A172 (cell line): ENCODE measurements at places on chromosomes 7 and 10.

GRCh38 chr10:86585037-86585929 lies 63.7 kb upstream of the WAPL start:
- peak; percentile 71 for DNase-seq

GRCh38 chr7:19916046-19916445 lies 142.6 kb upstream of the TMEM196 start:
- peak; percentile 83 for DNase-seq

DNA sequence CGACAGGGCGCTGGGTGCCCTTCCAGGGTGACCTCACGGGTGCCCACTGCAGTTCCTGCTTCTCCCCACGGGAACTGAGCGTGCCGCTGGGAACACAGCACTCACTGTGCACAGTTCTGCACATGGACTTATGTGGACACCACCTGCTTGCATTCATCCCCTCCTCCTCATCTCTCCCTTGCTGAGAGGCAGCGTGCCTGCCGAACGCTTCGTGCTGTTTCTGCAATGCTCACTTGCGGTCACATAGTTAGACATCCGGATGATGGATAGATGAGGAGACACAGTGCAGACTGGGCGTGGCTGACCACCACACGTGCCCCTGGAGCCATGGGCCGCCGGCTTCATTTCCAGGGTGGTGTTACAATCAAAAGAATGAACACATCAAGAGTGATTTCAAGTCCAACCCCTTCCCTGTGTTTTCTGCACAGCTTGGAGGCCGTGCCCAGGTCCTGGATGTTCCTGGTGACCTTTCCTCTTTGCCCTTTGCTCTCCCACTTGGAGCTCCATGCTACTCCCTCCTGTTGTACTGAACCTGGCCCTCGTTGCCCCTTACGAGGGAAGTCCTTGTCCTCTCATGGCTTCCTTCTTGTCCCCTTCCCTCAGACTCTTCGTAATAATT lies 119.4 kb downstream of the VIPR2 start:
- peak; percentile 68 for DNase-seq

GRCh38 chr7:102426268-102427018 lies 6.9 kb upstream of the ORAI2 start:
- DNase-seq: no peak

- no peak for DNase-seq
These were observed 268.1 kb downstream of the PRKG1 start for GRCh38 chr10:51342381-51342780.

DNA sequence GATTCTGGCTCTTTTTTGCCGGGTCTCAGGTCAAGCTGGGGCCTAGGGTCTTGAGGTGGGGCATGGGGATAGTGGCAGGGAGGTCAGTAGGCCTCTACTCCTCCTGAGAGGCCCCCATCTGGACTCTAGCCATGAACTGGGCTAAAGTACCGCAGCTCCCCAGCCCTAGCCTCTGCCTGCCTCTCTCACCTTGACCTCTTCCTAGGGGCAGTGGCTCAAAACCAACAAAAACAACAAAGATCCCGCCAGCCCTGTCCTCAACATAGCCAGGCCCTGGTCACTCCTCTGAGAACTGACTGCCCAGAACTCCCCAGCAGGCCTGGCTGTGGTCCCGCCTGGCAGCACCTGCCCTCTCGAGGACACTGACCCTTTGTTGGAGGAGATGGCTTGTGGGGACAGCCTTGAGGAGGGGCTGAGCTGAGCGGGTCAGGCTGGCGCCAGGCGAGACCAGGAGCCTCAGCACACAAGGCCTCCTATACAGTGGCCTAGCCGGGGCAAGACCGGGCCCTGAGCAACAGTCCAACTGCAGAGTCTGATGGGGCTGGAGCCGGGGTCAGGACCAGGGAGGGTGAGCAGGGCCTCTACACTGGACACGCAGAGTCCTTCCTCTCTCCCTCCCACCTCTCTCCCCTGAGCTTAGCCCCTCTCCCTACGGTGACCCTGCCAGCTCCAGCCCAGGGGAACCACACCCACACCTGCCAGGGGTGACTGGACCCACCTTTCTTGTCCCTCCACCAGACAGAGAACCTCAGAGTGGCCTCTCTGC lies 11.6 kb upstream of the PPIF start:
- DNase-seq: no peak

- no peak for DNase-seq
These were observed 59.6 kb upstream of the FAM180A start for GRCh38 chr7:135808206-135808605.

- DNase-seq: no peak
These were observed 113.5 kb downstream of the ITGB8 start for GRCh38 chr7:20444030-20444800.

DNA sequence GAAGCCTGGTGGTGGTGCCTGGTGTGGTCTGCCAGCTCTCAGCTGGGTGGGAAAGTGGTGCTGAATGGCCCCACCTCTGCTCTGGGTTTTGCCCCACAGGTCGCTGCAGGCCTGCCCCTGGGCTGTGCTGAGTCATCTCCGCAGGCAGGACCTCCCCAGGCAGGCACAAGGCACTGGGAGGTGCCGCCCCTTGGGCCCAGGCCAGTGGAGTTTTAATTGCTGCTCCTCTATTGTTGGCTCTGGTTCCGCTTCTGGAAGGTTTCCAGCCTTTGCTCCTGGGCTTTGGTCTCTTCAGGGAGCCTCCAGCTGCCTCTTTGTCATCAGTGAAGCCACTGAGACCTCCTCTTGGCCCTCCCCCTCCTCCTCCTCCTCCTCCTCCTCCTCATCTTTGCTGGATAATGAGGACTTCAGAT lies 180.3 kb upstream of the GRB10 start:
- DNase-seq: peak; percentile 100

DNA sequence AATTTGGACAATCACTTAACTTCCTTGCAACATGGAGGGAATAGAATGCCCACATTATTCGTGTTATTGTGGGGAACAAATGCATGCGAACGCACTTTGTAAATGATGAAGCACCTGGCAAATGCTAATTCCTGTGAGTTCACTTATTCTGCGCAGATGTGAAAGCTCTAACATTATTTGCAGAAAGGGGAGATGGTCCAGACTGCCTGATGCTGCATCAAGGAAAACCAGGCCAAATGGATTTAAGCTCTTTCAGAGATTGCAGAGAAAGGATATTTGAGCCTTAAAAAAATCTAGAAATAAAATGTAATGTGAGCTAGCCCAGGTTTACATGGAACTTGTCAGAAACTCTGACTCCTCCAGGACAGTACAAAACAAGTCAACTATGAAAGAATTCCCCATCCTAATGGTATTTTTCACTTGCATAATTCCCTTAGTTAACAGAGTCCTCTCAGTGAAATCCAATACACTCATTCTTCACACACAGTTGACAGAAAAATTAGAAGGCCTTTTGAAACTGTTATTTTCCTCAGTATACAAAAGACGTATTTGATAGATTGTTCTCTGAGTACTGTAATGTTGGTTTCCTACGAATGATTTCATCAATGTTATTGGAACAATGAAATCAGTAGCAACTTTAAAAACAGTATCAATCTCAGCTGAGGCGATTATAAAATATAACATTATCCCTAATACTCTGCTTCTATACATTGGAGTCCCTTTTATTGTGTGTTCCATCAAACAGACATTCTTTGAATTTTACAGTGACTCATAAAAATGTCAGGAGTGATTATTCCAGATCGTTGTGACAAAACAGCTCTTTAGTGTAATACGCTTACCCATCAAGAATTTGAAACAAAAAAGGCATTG lies 136.3 kb upstream of the ANK3 start:
- DNase-seq: peak; percentile 27

DNA sequence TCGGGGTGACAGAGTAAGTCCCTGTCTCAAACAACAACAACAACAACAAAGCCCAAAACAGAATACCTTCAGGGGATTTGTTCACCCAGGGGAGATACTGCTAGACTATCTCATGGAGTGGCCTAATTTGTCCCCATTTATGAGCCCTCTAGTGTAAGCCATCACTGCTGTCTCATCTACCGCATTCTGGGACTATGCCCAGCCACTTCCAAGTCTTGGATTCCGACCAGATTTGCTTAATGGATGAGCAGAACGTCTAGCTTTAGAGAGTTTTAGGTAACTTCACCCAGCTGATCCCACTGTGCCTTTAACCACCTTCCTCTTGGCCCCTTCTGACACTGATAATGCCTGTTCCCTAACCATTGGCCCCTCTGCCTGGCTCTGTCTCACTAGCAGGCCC lies 47.1 kb downstream of the PAPSS2 start:
- no peak for DNase-seq

GRCh38 chr7:45955286-45955685 lies 34.2 kb upstream of the IGFBP3 start:
- no peak for DNase-seq

DNA sequence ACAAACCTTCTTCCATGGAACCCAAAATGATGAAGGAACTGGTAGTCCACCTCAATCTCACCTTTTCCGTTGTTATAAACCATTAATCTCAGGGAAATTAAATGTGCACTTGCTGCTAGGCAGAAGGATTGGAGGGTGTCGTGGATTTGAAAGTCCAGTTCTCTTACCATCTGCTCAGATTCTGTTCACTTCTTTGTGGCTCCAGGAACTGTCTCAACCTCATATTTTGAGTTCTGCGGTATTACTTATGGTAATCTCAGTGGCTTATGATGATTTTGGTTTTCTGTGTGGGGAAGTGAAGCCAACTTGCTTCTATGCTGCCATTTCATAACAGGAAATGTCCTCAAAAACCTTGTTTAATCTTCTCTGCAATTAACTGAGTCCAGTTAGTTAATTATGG lies 136.4 kb downstream of the CDC14C start:
- DNase-seq: no peak

DNA sequence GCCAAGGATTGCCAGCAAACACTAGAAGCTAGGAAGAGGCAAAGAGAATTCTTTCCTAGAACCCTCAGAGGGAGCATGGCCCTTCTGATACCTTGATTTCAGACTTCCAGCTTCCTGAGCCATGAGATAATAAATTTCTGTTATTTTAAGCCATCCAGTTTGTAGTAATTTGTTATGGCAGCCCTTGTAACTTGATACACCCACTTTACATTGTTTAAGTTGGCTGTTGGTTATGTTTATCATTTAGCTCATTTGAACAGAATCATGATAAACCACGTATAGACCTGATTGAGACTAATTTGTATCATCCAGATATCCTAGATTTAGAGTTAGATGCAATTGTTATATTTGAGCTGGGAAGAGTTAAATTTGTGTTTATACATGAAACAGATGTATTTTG lies 9.4 kb upstream of the TES start:
- no peak for DNase-seq

GRCh38 chr10:90197766-90198165 lies 496.4 kb downstream of the KIF20B start:
- DNase-seq: peak; percentile 53

DNA sequence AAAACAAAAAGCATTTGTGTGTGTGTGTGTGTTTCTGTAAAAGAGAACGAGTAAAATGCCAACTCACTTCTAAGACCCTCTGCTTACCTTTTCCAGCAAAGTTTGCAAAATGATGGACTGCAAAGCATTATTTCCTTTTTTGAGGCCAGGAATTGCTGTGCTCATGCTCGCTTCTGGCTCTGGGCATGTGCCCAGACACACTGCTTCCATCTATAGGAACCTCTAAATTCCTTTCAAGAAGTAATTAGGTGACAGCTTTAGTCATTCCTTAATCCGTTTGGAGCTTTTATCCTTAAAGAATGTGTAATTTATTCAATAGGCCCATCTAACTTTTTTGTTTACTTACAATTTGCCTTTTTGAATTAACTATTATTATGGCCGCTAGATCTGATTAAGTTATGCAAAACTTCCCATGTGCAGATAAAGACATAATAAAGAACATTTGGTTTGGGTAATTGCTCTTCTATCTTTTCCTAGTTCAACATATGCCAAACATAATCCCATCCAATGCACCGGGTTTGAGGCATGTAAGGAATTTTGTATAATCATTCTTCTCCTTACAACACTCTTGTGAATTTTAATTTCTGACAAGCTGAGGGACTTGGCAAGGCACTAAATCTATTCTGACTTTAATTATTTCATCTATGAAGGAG lies 34.7 kb downstream of the A1CF start:
- DNase-seq: peak; percentile 25

DNA sequence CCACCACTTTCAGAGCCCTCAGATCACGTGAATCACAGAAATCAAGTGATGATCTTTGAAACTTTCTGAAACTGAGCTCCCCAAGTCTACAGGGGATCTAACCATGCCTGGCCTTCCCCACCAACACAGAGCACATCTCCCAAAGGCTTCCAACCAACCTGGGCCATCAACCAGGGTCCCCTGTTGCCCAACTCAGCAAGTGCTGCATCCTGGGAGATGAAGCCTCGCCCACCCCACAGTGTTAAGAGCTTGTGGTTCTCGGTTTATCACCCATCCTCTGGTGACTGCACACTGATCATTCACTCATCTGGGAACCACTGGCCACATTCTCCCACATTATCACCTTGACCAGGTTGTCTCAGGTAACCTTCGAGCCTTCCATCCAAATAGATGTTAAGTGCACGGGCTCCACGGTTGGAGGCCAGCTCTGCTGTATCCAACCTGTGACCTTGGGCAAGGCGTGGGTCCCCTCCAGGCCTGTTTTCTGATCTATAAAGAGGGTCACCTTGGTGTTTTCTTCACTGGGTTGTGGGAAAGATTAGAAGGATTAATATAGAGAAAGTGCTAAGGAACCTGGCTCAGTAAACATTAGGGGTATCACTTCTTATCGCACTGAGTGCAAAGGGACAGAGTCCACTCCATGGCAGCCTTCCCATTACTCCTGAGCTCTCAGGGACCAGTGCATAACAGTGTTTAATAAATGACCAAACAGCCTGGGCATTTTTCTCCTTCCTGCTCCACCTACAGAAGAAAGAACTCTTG lies 3.6 kb downstream of the ZNF488 start:
- no peak for DNase-seq

- DNase-seq: no peak
These were observed 115.1 kb downstream of the PON1 start for GRCh38 chr7:95209276-95209675.

GRCh38 chr10:5365928-5366327 lies 1.2 kb downstream of the UCN3 start:
- no peak for DNase-seq

DNA sequence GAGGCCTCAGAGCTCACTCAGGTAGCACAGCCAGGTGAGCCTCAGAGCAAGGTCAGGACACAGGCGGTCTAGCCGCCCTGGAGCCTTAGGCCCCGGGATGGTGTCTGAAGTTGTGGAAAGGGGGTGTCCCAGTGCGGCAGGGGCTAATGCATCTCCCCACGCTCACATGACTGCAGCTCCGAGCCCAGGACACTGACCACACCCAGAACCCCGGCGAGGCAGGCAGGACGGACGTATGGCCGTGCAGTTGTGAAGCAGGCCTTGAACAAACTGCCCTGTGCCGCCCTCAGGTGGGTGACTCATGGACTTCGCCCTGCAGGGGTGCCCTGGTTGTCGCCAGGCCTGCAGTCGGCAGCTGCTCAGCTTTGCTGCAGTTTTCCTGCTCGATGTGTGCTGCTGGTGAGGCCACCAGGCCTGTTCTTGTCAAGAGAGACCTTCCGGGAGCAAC lies 5.0 kb upstream of the PRKAR1B start:
- DNase-seq: peak; percentile 94

DNA sequence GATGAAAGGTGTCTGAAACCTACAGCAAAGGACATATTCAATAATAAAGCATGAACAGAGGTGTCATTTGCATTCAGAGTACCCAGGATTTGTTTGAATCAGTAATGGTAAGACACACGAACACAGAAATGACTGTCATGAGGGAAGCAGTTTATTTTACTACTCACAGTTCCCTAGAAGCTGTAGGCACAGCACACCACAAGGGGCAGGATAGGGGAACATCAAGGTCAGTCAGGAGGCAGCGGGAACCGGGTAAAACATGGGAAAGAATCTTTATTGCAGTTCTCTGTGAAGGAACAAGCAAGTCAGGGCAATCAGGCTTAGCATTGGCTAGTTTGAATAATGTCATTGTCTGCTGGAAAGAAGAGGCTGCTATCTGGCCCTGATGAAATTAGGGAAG lies 70.2 kb upstream of the PDSS1 start:
- no peak for DNase-seq
